ENCODE measurements at places on chromosomes 3 and 15.

GRCh38 chr3:46276497-46277099 lies 34.3 kb downstream of the CCR3 start:
- DNase-seq, result peak; percentile 50

DNA sequence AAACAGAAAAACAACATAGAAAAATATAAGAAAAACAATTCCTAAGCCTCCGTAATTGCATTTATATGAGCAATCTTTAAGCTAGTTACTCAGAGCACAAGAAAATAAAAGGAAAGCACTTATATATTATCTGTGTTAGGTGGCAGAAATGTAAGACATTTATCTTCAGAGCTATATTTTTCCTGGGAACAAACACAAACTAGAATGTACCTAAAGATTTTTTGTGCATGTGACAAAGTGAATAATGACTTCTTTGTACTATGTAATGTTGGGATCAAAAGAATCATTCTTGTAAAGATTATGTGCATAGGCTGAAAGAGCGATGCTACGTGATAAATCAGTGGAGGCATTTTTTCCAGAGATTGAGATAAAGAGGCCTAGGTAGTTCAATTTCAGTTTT lies 111.3 kb upstream of the GMNC start:
- DNase-seq, result no peak

GRCh38 chr3:39064646-39065045 lies 12.8 kb downstream of the WDR48 start:
- no peak for DNase-seq

DNA sequence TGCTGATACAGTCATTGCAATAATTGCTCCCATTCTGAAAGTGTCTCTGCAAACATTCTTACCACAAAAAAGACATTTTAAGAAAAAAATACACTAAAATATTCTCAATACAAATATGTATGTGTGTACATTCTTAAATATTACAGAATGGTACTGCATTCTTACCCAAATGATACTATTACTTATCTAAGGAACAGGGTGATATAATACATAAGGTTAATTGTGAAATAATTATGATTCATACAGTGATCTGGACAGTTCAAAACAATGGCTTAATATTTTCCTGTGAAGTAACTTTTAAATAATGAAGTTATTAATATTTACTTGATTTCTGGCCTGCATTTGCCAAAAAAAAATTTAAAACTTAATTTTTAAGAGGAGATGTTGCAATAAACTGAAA lies 694.6 kb downstream of the TUSC7 start:
- no peak for DNase-seq

DNA sequence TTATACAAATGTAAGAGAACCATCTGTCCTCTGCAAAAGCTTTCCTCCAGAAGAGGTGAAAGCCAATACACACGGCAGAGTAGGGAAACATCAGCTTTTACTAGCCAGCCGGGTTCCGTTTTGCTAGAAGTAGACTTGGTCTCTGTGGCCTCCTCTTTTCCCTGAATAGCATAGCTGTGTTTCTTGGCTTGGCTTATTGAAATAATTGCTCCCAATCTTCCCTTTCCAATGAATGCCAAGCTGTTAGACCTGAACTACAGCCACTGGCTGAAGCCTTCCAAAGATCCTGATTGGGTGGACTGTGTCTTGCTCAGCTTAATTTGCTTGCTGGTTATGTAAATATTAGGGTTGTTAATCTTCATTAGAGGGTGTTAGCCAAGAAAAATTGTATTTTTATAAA lies 157.8 kb upstream of the ROPN1 start:
- DNase-seq, result no peak

DNA sequence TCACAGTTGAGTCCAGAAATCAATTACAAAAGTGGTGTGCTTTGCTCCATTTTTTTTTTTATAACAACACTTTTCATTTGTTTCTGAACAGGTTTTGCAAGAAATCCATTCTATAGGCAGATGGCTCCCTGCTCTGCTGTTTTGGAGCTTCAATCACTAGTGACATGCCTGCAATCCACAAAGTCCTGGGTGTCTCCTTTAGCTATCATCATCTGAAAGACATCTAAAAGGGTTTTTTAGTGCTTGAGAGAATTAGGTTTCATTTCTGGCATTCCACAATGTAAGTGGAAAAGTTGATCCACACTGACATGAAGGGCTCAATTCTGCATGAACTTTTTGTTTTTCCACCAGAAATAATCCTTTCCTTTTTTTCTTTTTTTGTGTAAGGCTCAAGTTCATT lies 24.0 kb upstream of the MEIS2 start:
- no peak for DNase-seq

- no peak for DNase-seq
These were observed 50.8 kb upstream of the MRPS22 start for GRCh38 chr3:139292711-139293664.

- no peak for DNase-seq
These were observed 79.8 kb downstream of the RBPMS2 start for GRCh38 chr15:64695561-64695992.

DNA sequence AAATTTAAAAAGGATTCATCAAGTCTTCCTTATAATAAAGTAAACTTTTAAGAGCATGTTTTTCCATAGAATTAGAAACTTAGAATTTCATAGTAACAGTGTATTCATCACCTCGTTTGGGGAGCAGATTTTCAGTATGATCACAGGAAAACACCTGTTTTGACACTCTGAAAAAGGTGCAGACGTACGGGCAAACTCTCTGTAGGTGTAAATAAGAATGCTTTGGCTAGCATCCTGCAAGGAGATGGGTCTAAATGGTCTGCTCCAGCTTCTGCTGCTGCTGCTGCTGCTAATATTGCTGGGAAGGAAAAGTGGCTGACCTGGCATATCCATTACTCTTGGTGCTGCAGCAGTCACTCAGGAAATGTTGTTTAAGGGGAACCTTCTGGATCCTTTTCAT lies 66.0 kb downstream of the MBNL1 start:
- no peak for DNase-seq

- no peak for DNase-seq
These were observed 57.0 kb downstream of the BSN start for GRCh38 chr3:49611291-49611690.

GRCh38 chr3:131480116-131480515 lies 22.7 kb downstream of the MRPL3 start:
- DNase-seq, result no peak

DNA sequence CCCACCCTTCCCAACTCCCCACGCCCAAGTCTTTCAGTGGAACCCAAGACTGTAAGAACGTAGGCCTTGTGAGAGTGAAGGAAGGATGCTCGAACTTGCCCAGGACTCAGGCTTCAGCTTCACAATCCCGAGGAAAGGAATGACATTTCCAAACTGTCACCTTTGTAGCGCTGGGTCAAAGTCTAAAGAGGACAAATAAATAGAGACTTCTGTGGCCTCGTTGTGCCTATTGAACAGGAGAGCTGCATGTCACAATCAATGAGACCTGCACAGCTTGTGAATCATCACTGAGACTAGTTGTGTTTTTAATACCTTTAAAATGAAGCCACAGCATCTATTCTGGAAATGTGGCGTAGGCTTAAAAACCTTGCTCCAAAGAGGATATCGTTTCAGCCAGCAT lies 222.8 kb upstream of the ST8SIA2 start:
- DNase-seq, result no peak

- DNase-seq, result no peak
These were observed 302.8 kb upstream of the GOLIM4 start for GRCh38 chr3:168398371-168399025.

DNA sequence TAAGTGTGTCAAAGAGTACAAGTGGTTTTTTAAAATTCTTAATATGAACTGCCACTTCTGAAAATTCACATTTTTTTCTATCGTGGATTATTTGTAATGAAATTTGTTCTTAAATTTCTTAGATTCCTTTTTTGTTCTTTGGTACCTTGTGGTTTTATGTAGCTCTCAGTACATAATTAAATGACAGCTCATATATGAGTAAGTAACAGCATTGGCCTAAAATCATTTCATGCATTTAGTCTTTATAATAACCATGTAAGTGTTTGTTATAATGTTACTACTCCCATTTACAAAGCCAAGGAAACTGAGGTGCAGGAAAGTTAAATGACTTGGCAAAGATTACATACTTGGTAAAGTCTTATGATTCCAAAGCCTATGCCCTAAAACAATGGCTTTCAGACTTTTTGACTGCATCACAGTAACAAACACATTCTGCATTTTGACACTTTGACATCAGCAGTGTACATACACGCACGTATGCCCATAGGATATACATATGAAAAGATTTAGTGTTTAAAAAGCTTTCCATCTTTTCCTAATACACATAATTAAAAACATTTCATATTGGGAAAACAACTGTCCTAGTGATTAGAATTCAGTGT lies 14.9 kb downstream of the SPRED1 start:
- no peak for DNase-seq

GRCh38 chr3:137110392-137110996 lies 152.7 kb downstream of the IL20RB start:
- DNase-seq, result peak; percentile 21

DNA sequence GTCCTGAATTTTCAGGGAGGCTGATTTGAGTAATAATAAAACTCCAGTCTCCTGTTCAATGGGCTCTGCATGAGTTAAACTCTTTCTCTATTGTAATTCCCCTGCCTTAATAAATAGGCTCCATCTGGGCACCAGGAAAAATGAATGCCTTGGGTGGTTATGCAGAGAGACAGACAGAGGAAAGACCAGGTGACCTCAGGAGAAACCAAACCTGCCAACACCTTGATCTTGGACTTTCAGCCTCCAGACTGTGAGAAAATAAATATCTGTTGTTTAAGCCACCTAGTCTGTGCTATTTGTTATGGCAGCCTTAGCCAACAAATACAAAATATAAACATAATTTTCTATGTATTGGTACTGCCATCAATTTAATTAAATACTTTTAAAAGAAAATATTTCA lies 64.8 kb upstream of the RAP2B start:
- DNase-seq, result no peak

DNA sequence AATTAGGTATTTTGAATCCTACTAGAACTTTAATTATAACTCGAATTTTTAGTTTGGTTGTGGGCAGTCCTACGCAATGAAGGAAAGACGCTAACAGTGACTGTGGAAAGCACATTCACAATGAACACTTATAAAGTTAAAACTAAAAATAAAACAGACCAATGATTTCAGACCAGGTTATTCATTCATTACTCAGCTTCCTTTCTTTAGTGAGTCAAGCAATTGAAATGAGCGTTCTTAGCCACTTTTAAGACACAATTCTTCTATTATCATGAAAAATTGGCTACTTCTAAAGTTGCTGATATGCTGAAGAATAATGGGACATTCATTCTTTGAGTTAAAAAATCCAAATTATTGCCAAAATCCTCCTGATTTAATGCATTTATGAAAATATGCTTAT lies 66.0 kb upstream of the CMSS1 start:
- DNase-seq, result no peak

DNA sequence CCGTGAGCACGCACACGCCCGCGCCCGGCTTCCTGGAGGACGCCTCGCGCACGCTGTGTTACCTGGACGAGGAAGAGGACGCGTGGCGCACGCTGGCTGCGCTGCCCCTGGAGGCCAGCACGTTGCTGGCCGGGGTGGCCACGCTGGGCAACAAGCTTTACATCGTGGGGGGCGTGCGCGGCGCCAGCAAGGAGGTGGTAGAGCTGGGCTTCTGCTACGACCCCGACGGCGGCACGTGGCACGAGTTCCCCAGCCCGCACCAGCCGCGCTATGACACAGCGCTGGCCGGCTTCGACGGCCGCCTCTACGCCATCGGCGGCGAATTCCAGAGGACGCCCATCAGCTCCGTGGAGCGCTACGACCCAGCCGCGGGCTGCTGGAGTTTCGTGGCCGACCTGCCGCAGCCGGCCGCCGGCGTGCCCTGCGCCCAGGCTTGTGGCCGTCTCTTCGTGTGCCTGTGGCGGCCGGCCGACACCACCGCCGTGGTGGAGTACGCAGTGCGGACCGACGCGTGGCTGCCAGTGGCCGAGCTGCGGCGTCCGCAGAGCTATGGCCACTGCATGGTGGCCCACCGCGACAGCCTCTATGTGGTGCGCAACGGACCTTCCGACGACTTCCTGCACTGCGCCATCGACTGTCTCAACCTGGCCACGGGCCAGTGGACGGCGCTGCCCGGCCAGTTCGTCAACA lies 890 bp downstream of the KBTBD13 start:
- DNase-seq, result no peak

GRCh38 chr3:122533931-122534334 lies 19.2 kb upstream of the KPNA1 start:
- no peak for DNase-seq

DNA sequence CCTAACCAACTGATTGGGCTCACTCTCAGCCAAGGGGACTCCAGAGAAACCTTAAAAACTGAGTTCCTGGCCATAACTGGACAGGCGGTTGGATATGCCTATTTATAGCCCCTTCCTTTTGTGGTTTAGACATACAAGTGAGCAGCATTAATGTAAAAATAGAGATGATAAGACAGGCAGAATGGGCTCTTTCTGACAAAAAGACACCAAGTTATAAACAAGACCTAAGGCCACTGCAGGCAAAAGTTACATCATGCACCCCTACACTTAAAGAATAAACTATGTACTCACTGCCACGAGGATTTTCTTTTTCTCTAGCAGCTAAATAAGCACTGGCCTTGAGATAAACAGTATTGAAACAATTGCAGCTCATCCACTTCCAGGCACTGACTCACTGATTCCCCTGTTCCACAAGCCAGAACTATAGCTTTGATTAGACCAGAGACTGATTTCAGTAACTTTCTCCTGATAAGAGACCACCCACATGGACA lies 30.1 kb downstream of the SUCNR1 start:
- DNase-seq, result no peak

GRCh38 chr15:91289324-91289723 lies 189.3 kb downstream of the SV2B start:
- DNase-seq, result peak; percentile 13

- no peak for DNase-seq
These were observed 63.9 kb downstream of the TRPC1 start for GRCh38 chr3:142787719-142788118.

DNA sequence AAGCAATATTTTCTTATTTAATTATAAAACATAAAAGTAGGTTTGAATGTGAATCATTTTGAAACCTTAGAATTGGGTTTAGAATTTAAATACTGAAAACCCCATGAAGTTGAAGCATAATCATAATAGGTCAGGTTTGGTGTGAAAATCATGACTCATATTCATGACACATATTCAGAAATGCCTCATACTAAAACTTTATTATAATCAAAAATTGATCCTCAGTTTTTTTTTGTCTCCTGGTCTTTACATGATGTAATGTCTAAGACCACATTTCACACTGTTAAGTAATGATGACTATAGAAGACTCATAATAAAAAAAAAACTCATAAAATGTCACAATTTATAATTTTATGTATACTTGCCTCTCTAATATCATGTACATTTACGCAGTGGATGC lies 190.4 kb downstream of the FOXP1 start:
- no peak for DNase-seq

DNA sequence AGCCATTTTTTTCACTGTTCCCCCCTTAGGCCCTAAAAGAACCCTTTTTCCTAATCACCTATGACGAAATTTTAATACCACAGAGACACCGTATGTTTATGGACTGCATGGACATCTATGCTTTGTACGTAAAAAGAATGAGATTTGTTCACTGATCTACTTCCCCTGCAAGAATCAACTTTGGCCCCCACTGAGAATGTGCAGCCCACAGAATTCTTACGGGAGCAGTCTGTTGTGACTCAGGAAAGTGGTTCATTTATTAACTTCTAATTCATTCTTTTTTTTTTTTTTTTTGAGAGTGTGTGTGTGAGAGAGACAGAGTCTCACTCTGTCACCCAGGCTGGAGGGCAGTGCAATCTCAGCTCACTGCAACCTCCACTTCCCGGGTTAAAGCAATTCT lies 17.6 kb downstream of the EIF4E3 start:
- DNase-seq, result no peak
